Kidney glomerular epithelial cell (primary cell): ENCODE measurements at places on chromosomes 4 and X.

GRCh38 chr4:11021333-11021732, 336.8 kb upstream of the CLNK start:
- no peak for DNase-seq

DNA sequence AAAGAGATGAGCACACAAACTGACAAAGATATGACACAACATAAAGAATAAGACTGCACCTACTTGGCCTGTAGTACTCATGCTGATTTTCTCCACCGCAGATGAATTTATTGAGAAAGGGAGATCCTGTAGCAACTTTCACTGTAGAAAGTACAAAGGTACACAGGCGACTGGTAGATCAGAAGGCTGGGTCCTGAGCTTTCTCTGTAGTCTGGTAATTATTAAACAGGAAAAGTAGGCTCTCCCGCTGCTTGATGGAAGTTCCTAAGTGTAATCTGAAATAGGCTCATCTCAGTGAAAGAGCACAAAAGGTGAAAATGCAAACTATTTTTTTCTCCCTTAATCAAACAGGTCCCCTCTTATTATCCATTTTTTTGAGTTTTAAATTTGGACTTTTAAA, at the start of gene ADH6:
Gene ADH6 (minus strand): TSS at position 175 of the 400 bp plus-strand sequence. CDS start 94 bp downstream, at position 81.
- DNase-seq = no peak

- DNase-seq = no peak
Observed at GRCh38 chr4:83536362-83537272, 709 bp downstream of the GPAT3 start.

- DNase-seq = no peak
Observed at GRCh38 chrX:138711399-138712347, at the start of gene FGF13. FGF13 (minus strand) TSS chrX:138711717; CDS start chrX:138711003, 714 bp downstream.

GRCh38 chr4:163600727-163601126, 106.2 kb downstream of the TMA16 start:
- DNase-seq = no peak

DNA sequence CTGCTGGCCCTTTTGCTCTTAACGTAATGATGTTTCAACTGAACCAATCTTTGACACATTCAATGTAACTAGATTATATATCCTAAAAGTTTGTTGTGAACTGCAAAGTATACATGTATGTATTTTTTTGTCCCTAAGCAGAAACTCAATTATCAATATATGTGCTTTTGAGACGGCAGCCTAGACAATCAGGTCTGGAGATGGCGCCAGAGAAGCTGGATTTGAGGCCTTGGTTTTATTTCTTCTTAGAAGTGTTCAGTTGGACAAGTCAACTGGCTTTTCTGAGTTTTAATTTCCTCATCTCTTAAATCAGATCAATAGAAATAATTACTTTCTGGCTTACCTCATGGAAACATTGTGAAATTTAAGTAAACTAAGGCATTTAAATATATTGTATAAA, 62.5 kb downstream of the DCAF8L1 start:
- DNase-seq = peak; percentile 3

GRCh38 chr4:74055498-74055897, 17.0 kb upstream of the CXCL3 start:
- no peak for DNase-seq

DNA sequence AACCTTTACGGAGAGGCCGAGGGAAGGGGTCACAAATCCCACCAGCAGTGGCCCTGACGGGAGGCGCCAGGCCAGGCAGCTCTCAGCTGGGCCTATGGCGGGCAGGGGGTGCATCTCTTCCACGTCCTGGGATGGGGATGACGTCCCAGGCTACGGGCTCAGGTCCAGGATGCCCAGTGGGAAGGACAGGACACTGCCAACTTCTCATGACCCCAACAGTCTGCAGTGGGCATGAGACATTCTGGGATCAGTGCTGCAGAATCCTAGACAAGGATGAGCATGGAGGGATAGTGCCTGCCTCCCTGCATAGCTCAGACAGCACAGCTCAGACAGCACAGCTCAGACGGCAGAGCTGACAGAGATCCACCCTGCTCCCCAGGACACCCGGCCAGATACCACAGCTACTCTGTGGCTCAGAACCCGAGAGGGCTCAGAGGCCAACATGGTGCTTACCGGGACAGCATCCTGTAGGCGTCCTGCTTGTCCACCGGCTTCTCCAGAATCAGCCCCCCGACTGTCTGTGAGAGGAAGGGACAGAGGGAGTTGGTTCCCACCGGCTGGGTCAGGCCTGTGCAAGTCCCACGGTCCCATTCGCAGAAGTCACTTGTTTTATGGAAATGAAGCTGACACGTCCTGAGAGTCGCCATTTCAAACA, 17.3 kb downstream of the ASMTL start:
- no peak for DNase-seq

GRCh38 chr4:8192748-8193738, 6.0 kb upstream of the SH3TC1 start:
- DNase-seq = peak; percentile 35

GRCh38 chr4:126957556-126957955, 675.2 kb upstream of the INTU start:
- no peak for DNase-seq

DNA sequence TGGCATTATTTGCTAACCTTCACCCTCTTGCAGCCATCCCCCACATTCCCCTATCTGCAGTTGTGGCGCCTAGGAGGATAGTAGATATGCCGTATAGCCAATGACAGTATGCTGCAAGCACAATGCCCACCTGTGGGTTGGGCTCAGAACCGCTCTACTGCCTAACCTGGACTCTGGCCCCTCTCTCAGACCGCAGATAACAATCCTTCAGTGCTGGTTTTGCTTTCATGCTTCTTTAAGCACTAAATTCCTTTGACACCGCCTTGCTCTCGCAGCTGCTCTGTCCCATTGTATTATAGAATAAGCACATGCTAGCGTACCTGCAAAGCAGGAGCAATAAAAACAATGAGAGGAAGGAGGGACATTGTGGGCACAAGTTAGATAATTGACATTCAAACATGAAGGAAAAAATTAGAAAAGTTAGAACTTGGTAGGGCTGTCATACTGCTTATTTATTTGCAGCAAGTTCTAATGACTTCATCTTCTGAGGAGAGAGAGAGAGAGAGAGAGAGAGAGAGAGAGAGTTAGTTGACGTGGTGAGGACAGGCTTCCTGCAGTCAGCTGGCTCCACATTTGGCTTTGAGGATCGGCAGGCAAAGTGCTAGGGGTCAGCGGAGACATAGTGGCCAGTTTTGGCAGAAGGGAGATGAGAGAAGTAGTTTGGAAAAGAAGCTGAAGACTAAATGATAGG, 55.8 kb downstream of the WWC2 start:
- DNase-seq = peak; percentile 54

GRCh38 chr4:184420881-184421416, 53.4 kb downstream of the IRF2 start:
- no peak for DNase-seq

DNA sequence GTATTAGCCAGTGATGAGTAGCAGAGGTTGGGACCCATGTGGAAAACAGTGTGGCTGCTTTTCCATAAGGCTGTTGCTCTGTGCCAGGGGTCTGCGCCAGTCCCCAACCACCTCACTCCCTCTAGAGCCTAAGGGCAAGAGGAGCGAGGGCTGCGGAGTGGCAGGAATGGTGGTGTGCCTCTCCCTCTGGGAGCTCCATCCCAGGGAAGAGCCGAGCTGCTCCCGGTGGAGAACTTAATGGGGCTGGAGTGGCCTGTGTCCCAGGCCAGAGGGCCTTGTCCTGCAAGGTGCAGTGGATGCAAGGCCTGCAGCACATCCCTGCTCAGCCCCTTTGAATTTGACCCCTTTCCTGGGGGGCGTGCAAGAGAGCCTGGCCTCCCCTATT, 105.4 kb upstream of the GRXCR1 start:
- DNase-seq = no peak

DNA sequence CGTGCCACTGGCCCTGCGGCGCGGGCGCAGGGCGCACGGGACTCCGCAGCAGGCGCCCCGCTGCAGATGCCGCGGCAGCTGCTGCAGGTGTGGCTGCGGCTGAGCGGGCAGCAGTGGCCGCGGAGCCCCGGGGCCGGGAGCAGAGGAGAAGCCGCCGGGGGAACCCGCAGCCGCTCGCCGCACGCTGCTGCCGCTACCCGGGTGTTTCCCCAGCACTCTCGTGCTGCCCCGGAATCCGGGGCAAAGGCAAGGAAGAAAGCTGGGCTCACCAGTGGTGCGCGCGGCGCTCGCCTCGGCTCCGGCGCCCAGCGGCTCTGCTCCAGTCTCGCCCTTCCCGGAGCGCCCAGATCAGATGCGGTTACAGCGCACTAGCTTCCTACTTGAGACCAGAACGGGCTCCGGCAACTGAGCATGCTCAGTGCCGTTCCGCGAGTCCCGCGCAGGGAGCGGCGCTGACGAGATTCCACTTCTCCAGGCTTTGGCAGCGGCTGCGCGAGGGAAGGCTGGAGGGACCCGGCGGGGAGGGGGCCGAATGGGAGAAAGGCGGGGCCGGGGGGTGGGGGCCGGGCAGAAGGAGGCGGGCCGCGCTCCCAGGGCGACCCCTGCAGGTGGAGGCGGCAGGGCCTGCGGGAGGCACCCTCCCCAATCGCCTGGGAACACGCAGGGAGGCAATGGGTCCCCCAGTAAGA, at the start of gene APBB2:
Gene APBB2 (minus strand): TSS at position 407 of the 689 bp plus-strand sequence. CDS start 181,288 bp downstream, outside the sequence.
- DNase-seq = peak; percentile 84

DNA sequence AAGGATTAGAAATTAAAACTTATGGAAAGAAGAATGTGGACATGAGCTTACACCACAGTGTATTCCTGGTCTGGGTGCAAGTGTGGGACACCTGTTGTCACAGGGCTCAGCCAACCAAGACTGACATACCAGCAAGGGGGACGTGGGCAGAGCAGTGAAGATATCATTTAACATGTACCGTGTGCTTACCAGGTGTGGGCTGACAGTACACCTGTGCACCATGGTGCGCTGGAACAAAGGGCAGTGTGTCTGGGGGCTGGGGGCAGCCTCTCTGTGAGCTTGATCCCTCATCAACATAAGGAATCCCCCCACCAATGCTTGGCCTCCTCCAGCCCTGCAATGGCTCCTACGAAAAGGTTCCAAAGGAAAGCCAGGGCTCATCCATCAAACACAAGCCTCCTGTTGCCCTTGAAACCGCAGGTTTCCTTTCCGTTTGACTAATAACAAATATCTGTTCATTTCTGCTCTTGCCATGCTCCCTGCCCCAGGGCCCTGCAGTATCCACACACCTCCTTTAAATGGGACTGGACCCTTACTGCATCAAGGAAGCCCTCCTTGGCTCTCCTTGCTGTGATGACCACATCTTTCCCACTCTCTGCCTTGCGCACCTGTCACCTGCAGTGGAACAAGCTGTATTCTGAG, 16.7 kb downstream of the EVC2 start:
- no peak for DNase-seq

GRCh38 chrX:143017272-143017671, 8.5 kb upstream of the SPANXN4 start:
- no peak for DNase-seq

GRCh38 chr4:40769266-40769665, 19.5 kb downstream of the NSUN7 start:
- DNase-seq = no peak

GRCh38 chrX:124145749-124146148, 184.2 kb downstream of the STAG2 start:
- DNase-seq = no peak

GRCh38 chrX:9433596-9433995, 31.3 kb upstream of the TBL1X start:
- no peak for DNase-seq
